ENCODE measurements at places on chromosomes 1 and 21. TPM values are rescaled to one million over a fixed set of nuclear protein-coding genes. Genes with fewer than 3 reads are reported as not detected.

DNA sequence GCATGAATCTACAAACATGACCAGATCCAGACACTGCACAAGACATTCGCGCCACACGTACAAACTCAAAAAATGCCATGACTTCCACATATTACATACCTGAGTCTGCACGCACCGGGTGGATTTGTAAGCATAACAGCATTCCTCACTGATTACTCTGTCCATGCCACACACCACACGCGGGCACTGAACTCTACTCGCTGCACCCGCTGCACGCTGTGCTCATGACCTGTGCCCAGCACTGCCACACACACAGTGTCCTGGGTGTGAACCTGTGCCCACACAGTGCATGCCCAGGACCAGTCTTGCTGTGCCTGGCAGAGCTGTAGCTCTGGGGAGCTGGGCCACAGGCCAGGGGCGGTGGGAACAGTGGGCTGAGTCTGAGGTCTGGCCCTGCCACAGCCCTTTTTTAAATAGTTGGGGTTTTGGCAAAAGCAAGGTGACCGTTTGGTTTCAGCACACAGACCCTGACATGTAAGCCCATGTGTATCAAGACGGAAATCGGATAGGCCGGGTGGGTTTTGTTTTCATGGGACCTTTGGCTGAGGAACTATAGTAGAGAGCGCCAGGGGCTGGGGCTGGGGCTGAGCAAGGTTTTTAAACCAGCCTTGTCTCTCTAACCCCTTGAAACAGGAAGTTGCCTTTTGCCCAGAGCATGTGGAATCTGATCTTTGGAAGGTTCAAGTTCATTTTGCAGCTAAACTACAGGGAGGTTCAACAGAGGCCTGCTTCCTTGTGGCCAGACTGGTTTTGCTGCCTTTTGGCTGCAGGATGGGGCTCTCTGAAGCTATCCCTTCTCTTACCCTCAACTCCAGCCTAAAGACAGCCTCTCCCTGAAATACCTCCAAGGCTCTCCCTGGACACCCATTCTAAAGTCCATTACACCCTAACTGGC lies 12.3 kb upstream of the GOLT1A start:
- H3K27ac ChIP-seq: no peak overlapping the region
- no peak overlapping the region for H3K4me3 ChIP-seq
- H3K27me3 ChIP-seq: no peaks in the 10 kb centered on the region
- H3K36me3 ChIP-seq: no peaks in the 10 kb centered on the region
- DNase-seq: no peak

GRCh38 chr1:154495496-154496273 lies 6.3 kb upstream of the TDRD10 start:
- H3K4me1 ChIP-seq: peaks cover 40% of the 10 kb centered on the region
- H3K4me3 ChIP-seq: no peak overlapping the region
- peaks cover 9% of the 10 kb centered on the region for H3K27me3 ChIP-seq
- peak overlapping the region; percentile 15 for H3K27ac ChIP-seq
- H3K36me3 ChIP-seq: no peaks in the 10 kb centered on the region

- no peak for DNase-seq
- H3K27ac ChIP-seq: no peak overlapping the region
- no peak overlapping the region for H3K4me3 ChIP-seq
- no peaks in the 10 kb centered on the region for H3K36me3 ChIP-seq
- H3K4me1 ChIP-seq: no peaks in the 10 kb centered on the region
These were observed 61.3 kb downstream of the ASTN1 start for GRCh38 chr1:177103005-177103852.

DNA sequence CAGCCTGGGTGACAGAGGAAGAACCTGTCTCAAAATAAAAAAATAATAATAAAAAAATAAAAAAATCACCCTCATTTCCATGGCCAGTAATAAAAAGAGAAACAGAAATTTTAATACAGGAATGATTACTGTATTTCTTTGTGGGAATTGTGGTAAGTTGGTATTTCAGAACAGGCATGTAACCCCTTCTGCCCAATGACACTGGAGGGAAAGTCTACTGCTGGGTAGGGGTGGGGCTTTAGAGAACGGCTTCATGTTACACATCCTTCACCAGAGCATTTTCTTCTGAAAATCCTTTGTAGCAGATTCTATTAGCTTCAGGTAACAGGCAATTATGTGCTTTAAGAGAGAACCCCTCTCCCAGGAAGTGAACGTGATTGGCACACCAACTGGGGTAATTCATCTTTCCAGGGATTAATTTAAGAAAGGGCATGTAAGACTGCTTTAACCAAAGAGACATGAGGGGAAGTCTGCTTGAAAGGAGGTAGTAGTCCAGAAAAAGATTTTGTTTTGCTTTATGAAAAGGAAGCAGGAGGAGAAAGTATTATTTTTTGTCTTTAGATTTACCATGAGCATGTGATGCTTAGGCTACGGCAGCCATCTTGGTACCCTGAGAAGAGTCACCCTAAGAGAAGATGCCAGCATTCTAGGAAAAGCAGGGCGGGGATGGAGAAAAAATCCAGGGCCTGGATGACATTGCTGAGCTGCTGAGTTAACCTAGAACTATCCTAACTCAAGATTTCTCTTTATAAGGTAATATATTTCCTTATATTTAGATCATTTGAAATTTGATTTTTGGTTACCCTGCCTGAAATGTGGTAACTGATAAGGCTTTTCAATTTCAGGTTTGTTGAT lies 57.7 kb upstream of the DPT start:
- no peak overlapping the region for H3K27ac ChIP-seq
- DNase-seq: no peak
- no peak overlapping the region for H3K4me3 ChIP-seq
- H3K27me3 ChIP-seq: peaks cover 16% of the 10 kb centered on the region
- no peaks in the 10 kb centered on the region for H3K4me1 ChIP-seq

- H3K4me1 ChIP-seq: no peaks in the 10 kb centered on the region
- H3K4me3 ChIP-seq: no peak overlapping the region
- H3K27ac ChIP-seq: no peak overlapping the region
- no peak for DNase-seq
These were observed 72.3 kb upstream of the COL11A1 start for GRCh38 chr1:103180660-103181059.

The ELF3 gene
- total RNA-seq: 2.0 TPM

- H3K4me3 ChIP-seq: no peak overlapping the region
- no peak for DNase-seq
- peaks cover 68% of the 10 kb centered on the region for H3K27me3 ChIP-seq
These were observed 4.0 kb downstream of the SORT1 start for GRCh38 chr1:109393617-109394233.

GRCh38 chr1:239091537-239091936 lies 294.8 kb upstream of the CHRM3 start:
- no peaks in the 10 kb centered on the region for H3K27me3 ChIP-seq
- H3K4me1 ChIP-seq: no peaks in the 10 kb centered on the region
- H3K36me3 ChIP-seq: no peaks in the 10 kb centered on the region
- H3K27ac ChIP-seq: no peak overlapping the region

GRCh38 chr1:6634371-6635052 lies 9.8 kb downstream of the THAP3 start:
- no peaks in the 10 kb centered on the region for H3K36me3 ChIP-seq
- DNase-seq: peak; percentile 35
- H3K4me3 ChIP-seq: no peak overlapping the region
- H3K27me3 ChIP-seq: no peaks in the 10 kb centered on the region
- no peak overlapping the region for H3K27ac ChIP-seq

DNA sequence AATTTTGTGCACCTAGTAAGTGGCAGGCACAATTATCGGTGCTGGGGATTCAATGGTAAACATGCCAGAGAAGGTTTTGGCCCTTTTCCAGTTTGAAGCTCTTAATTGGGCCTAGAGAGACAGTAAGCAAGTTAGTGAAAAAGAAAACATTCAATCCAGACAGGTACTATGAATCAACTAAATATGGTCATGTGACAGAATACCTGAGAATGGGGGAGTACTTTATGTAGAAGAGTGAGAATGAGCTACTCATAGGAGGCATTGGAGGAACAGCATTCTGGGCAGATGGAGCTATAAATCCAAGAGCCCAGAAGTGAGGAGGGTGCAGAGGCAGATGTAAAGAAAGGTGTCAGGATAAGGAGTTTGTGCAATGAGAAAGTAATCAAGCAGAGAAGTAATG lies 1017.9 kb downstream of the ADGRL2 start:
- no peak for DNase-seq
- no peak overlapping the region for H3K4me3 ChIP-seq
- no peaks in the 10 kb centered on the region for H3K36me3 ChIP-seq
- peaks cover 2% of the 10 kb centered on the region for H3K27me3 ChIP-seq
- peaks cover 7% of the 10 kb centered on the region for H3K4me1 ChIP-seq
- peak overlapping the region; percentile 19 for H3K27ac ChIP-seq

DNA sequence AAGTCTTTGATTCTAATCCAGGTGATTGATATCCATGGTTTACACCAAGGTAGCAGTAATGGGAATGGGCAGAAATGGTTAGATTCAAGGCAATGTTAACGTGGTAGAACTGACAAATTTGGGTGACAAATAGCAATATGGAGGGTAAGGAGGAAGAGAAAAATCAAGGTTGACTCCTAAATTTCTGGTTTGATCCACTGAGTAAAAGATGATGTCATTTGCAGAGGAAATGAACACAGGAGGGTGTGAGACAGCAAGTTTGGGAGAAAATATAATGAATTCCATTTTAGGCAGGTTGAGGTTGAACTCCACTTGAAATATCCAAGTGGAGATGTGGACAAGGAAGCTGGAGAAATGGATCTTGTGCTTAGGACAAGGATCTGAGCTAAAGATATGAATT lies 170.9 kb upstream of the CAMK1G start:
- H3K4me3 ChIP-seq: no peak overlapping the region
- peaks cover 5% of the 10 kb centered on the region for H3K27me3 ChIP-seq
- no peak for DNase-seq
- H3K4me1 ChIP-seq: no peaks in the 10 kb centered on the region
- H3K27ac ChIP-seq: no peak overlapping the region
- no peaks in the 10 kb centered on the region for H3K36me3 ChIP-seq

DNA sequence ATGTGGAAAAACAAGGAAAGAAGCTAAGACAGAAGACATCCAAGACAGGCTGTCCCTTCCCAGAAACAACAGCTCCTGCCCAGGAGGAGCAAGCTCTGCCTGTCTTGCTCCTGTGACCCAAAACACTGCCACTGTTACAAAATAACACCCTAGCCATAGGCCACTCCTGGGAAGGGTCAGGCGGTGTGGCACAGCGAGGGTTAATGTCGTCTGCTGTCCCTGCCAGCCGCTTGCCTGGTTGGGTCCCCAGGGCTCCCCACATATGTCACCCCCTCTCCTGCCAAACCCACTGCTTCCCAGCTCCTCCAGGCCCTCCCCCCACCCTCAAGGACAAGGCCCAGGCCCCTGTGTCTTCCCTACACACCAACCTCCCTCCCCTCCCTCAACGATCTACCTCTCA lies 3.9 kb upstream of the NHLH1 start:
- H3K4me3 ChIP-seq: no peak overlapping the region
- no peaks in the 10 kb centered on the region for H3K27me3 ChIP-seq
- H3K36me3 ChIP-seq: no peaks in the 10 kb centered on the region
- no peak for DNase-seq

GRCh38 chr1:93459126-93459525 lies 11.2 kb downstream of the FNBP1L start:
- no peaks in the 10 kb centered on the region for H3K36me3 ChIP-seq
- DNase-seq: no peak
- H3K27me3 ChIP-seq: peaks cover 4% of the 10 kb centered on the region

DNA sequence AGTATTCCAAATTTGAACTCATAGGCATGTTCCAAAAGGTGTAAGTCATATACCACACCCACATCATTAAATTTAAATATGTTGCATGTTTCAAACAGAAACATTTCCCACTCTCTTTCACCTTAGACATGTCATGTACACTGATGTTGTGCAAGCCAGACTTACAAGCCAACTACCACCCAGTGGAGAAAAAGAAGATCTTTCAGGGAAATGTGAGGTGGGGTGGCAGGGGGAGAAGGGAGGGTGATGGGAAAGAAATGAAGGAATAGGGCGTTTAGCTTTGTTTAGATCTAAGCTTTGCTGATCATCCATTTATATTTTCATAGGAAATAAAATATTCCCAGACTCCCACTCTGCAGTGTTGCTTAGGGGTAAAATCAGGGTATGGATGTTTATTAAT lies 1.6 kb downstream of the NEGR1 start:
- H3K4me1 ChIP-seq: peaks cover 14% of the 10 kb centered on the region
- no peaks in the 10 kb centered on the region for H3K36me3 ChIP-seq
- no peaks in the 10 kb centered on the region for H3K27me3 ChIP-seq
- no peak for DNase-seq
- H3K4me3 ChIP-seq: no peak overlapping the region
- peak overlapping the region; percentile 9 for H3K27ac ChIP-seq

DNA sequence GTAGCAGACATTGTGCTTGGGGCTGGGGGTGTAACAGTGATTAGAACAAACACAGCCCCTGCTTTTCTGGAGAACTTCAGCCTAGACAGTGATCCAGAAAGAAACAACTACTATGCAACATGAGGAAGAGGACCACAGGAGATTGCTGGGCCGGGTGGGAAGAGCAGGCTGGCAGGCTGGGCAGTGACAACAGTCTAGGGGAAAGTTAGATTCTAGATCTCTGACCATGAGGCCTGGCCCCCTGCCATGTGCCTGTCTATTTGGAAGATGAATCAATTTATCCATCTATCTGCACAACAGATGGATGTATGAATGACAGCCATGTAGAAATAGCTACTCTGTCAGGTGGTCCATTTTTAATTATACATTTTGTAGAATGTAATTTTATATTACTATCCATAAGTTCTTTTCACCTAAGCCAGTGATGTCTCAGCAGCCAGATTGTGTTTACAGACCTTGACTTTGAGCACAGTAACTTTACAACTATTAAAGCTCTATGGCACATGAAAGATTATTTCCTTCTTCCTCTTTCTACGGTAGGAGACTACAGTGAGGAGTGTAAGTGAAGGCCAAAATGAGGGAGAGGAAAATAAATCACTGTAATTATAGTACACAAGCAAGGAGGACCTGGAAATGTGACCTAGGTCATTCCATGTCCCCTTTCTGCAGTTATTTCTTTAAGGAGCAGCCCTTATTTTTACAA lies 15.5 kb downstream of the CLIC6 start:
- DNase-seq: no peak
- peaks cover 18% of the 10 kb centered on the region for H3K36me3 ChIP-seq

GRCh38 chr1:228108742-228109072 lies 392 bp downstream of the MRPL55 start:
- no peaks in the 10 kb centered on the region for H3K27me3 ChIP-seq
- peaks cover 36% of the 10 kb centered on the region for H3K4me1 ChIP-seq
- no peaks in the 10 kb centered on the region for H3K36me3 ChIP-seq

DNA sequence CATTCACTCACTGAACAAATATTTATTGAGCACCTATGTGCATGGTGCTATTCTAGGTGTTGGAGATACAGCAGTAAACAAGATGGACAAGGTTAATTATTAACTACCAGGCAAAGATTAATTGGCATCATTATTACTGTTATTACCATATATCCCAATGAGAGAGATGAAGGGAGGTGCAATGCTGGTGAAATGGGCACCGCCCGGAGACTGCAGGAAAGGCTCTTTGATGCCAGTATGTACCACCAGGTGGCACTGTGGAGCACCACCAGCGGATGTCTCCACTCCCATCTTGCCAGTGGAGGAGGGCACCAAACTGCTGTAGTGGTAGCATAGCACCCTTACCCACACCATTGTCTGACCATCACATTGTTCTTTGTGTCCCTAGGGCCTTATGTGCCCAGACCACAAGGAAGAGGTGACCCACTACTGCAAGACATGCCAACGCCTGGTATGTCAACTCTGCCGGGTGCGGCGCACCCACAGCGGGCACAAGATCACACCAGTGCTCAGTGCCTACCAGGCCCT lies 3.0 kb downstream of the TRIM46 start:
- H3K36me3 ChIP-seq: no peaks in the 10 kb centered on the region
- H3K4me1 ChIP-seq: peaks cover 39% of the 10 kb centered on the region
- H3K27ac ChIP-seq: peak overlapping the region; percentile 87
- peaks cover 2% of the 10 kb centered on the region for H3K27me3 ChIP-seq
- peak overlapping the region; percentile 3 for H3K4me3 ChIP-seq

- no peaks in the 10 kb centered on the region for H3K36me3 ChIP-seq
- peak overlapping the region; percentile 91 for H3K4me3 ChIP-seq
- DNase-seq: peak; percentile 89
- no peaks in the 10 kb centered on the region for H3K27me3 ChIP-seq
- peaks cover 17% of the 10 kb centered on the region for H3K4me1 ChIP-seq
These were observed 4.8 kb upstream of the ARHGEF19 start for GRCh38 chr1:16217061-16217785.

The TNNT2 gene
- not detected for total RNA-seq

Measured in naive thymus-derived CD8-positive, alpha-beta T cell (primary cell).